ENCODE measurements at places on chromosomes 7 and 10. TPM values are rescaled to one million over a fixed set of nuclear protein-coding genes. Genes with fewer than 3 reads are reported as not detected.

Gene BTBD16
- total RNA-seq, result 0.14 TPM

DNA sequence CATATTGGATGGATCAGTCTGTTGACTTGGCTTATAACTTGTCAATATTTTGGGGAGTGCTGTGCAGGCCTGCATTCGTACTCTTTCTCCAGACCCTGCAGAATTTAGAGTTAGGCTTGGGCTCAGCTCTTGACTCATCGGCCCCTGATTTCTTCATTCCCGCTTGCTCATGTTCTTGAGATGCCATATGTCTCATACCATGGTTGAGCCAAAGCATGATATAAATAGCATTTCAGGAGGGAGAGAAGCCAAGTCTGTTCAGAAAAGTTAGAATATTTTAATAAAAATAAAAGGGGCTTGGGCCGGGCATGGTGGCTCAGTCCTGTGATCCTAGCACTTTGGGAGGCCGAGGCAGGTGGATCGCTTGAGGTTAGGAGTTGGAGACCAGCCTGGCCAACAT is 898.1 kb downstream of the TYW1 start:
- no peak for DNase-seq

Gene GPR37
- total RNA-seq, result 0.70 TPM

- no peak for DNase-seq
Observed at GRCh38 chr10:132355297-132355696, 23.3 kb downstream of the LRRC27 start.

DNA sequence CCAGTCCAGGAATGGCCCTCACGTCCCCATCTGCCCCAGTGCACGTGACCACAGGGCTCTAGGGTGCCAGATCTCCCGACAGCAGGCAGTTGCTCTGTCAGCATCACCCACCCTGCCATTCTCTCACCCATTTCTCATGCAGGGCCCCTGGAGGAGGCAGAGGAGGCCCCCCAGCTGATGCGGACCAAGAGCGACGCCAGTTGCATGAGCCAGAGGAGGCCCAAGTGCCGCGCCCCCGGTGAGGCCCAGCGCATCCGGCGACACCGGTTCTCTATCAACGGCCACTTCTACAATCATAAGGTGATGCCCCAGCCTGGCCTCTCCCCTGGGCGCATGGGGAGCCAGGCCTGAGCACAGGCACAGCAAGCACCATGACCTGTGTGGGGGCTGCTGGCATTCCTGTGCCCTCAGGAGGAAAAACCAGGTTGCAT is 6.1 kb upstream of the DEPP1 start:
- DNase-seq, result no peak

- no peak for DNase-seq
Observed at GRCh38 chr7:29488977-29489376, 74.7 kb upstream of the PRR15 start.
